ENCODE measurements at places on chromosomes 2 and 18.
A peak's percentile ranks its signal among the peaks of the same experiment; 100 is the strongest.

DNA sequence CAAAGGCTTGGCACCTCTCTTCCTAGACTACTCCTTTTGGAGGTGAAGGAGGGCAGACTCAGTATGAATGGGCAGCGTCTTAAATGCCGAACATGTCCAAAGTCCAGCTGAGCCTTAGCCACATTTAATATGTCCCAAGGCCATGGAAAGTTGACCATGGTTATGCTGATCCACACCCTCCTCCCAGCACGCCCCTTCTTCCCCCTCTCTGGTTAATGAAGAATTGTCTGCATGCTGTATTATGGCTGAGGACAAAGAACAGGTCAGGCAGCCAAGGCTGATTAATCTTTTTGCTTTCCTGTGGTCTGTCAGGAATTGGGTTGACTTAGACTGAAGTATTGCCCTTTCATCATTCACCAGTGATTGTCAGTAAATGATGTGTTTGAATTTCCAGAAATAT, 5.8 kb upstream of the MYOM1 start:
- DNase-seq: no peak

DNA sequence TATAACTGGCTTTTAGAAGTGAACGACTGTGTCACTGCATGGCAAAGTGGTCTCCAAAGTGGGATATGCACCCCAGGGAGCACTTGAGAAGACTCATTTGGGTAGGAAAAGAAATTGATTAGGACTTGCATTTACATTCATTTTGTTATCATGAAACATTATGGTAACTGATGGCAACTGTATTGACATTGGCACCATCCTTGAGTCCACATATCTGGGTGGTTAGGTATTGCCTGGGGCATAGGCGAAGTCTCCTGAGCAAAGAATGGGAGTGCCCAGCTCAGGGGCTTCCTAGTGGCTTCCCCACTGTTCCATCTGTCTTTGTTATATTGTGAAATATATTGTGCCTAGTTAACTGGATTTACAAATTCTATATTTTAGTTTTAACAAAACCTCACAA, 29.2 kb downstream of the SPATS2L start:
- no peak for DNase-seq

DNA sequence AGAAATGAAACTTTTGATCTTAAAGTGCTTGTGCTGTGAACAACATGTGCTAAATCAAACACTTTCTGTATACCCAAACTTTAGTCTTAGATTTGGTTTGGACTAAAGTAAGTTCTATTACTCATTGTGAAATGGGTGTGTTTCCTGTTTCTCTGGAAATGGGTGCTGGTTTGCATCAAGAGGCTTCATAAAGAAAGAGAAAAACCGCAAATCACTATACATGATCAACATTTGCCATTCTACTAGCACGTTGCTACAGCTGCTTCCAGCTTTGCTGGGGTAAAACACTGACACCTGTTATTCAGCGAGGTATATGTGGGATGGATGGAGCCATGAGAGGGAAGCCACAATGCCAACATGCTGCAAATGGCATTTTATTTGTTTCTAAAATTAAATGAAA, 547.0 kb upstream of the ACVR2A start:
- DNase-seq: peak; percentile 92

GRCh38 chr2:195937176-195937575, 131.5 kb downstream of the DNAH7 start:
- no peak for DNase-seq

- peak; percentile 70 for DNase-seq
Observed at GRCh38 chr18:74597034-74597661, 522 bp upstream of the ZNF407 start.

GRCh38 chr18:62716619-62717168, 1.4 kb downstream of the PHLPP1 start:
- peak; percentile 42 for DNase-seq

DNA sequence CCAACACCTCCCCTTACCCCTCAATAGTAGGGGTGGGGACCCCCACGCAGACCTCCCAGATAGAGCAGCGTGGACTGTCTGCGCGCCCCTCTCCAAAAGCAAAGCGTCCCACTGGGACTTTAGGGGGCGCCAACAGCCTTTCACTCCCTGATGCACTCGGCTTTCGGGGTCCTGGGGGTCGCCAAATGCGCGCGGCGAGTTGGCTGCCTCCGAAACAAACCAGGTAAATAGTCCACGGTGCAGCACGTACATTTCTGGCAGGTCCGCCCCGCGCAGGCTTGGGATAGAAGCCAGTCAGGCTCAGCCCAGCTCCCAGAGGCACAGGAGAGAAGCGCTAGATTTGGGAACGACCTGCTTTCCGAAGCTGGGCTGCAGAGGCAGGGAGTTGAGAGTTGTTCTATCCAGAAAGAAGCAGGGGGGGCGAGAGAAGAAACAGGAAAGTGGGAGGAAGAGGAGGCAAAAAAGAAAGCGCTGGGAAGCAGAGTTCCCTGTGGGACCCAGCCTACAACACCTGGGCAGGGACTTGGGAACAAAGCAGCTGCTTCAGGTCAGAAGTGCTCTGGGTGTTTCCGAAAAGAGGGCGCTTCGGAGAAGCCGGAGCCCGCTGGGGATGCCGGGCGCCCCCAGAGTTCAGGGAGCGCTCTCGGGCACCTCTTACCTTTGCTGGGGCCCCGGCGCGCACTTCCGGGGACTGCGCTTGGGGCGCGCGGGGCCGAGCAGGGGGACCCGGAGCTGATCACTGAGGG, 544 bp downstream of the EVA1A start:
- DNase-seq: no peak

GRCh38 chr2:197024206-197024605, 97.7 kb upstream of the PGAP1 start:
- no peak for DNase-seq

DNA sequence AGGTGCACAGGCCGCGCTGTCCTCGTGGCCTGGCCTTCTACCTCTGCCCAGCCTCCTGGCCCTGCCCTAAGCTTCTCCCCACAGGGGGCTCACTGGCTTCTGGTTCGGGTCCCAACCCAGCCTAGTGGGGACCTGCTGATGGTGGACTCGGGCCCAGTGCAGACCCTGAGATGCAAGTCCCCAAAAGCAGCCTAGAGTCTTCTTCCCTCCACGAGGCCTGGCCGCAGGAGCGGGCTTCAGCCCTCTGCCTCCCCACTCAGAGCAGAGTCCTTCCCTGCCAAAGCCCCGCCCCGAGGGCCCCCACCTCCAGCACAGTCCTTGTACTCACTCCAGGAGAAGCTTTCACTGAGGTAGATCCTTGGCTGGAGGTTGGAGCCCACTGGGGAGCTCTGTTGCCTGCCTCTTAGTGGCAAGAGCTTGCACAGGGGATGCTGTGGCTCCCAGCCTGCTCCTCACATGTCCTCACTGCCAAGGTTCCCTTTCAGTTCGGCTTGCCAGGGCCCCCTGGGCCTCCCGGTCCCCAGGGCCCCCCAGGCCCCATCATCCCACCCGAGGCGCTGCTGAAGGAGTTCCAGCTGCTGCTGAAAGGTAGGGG, 3.6 kb downstream of the ERFE start:
- no peak for DNase-seq

GRCh38 chr2:143434445-143434844, 305.2 kb downstream of the ARHGAP15 start:
- DNase-seq: no peak

DNA sequence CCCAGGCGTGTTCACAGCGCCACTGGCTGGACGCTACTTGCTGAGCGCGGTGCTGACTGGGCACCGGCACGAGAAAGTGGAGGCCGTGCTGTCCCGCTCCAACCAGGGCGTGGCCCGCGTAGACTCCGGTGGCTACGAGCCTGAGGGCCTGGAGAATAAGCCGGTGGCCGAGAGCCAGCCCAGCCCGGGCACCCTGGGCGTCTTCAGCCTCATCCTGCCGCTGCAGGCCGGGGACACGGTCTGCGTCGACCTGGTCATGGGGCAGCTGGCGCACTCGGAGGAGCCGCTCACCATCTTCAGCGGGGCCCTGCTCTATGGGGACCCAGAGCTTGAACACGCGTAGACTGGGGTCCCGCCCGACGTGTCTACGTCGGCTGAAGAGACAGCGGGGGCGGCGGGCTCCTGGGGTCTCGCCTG, 891 bp upstream of the KHK start:
- peak; percentile 62 for DNase-seq

- no peak for DNase-seq
Observed at GRCh38 chr2:26359886-26360473, 13.4 kb upstream of the ADGRF3 start.

DNA sequence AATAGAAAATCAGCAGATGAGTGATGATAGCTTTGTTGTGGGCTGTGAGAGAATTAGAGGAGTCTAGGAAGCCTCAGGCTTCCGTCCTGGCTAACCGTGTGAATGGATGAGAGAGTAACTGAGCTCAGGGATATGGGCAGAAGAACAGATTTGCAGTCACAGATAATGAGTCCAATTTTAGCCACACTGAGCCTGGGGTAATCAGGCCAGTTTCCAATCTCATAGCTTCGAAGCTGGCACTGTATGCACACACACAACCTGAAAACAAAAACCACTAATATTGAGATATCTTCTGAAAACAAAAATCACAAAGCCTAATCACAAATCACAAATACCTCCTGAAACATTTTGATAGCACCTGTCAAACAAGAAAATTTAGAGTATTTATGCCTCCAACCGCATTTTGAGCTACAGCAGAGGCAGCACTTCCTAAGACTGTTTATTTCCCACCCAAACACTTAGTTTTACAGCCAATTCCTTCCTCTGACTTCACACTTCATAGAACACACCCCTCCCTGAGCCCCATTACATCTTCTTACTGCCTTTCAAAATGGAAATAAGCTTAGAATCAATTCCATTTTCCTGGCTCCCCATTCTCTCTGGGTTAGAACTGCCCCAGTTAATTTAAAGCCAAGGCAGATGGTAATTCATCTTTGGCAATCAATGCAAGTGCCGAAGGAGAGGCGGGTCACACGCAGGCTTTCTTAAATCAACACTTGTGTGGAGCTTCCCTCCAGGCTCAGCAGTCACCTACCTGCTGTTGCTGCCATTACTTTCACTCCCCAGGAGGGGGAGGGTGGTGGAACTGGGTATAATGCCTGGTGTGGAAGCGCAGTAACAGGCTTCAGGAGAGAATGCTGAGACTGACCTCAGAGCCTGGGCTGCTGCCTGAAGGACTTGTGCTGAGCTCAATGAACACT, 18.9 kb downstream of the TTR start:
- DNase-seq: no peak

DNA sequence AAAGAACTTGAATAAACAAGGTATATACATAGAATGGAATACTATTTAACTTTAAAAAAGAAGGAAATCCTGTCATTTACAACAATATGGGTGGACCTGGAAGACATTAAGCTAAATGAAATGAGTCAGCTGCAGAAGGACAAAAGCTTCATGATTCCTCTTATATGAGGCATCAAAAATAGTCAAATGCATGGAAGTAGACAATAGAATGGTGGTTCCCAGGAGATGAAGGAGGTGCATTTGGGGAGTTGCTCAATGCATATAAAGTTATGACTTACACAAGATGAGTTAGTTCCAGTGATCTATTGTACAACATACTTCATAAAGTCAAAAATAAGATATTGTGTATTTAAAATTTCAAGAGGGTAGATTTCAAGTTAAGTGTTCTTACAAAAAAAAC, 426.1 kb upstream of the UBE2E3 start:
- DNase-seq: no peak

DNA sequence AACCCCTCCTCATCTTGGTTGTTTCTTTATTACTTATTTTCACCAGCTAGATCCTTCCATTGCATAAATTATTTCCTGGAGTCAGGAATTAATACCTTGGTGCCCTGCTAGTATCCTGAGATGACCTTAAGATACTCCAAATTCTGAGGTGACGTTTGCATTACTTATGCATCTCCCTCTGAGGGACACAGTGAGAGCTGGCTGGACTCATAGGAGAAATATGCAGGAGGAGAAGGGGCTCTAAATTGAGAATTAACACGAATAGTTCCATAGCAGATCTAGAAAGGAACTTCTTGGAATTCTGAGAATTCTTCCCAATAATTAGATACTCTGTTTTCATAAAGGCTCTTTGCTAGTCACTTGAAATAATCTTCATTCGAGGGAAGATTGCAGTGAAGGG, 310.6 kb upstream of the ZEB2 start:
- no peak for DNase-seq

- no peak for DNase-seq
Observed at GRCh38 chr2:69637923-69638322, 5.6 kb downstream of the AAK1 start.

DNA sequence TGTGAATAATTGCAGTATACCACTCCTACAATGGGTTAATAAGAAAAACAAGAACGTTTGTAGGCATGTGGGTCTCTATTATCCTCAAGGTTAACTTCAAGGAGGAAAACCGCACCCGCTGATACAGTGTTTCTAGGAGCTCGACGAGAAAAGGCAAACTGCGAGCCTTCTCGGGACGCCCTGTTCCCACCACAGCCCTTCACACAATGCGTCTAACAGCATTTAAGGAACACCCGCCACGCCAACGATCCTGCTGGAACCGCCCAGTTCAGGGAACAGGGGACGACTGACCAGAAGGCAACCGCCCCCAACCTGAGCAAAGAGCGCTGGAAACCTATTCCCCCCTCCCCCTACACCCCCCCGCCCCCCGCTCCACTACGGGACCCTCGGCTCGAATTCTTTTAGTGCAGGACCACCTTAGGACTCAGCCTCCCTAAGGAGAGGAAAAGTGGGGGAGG, 710 bp upstream of the TMSB10 start:
- peak; percentile 56 for DNase-seq

DNA sequence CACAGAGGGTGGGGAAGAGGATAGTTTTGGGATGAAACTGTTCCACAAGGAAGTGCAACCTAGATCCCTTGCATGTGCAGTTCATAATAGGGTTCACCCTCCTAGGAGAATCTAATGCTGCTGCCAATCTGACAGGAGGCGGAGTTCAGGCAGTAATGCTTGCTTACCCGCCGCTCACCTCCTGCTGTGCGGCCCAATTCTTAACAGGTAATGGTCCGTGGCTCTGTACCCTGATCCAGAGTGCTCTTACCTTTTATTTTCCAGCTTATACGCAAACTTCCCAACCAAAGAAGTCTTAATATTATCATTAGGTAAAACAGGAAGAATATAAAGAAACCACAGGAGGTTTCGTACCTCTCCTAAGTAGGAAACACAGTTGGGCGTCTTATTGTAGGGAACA, 82.7 kb upstream of the CD302 start:
- no peak for DNase-seq

- DNase-seq: no peak
Observed at GRCh38 chr18:43141208-43141607, 25.7 kb upstream of the RIT2 start.

DNA sequence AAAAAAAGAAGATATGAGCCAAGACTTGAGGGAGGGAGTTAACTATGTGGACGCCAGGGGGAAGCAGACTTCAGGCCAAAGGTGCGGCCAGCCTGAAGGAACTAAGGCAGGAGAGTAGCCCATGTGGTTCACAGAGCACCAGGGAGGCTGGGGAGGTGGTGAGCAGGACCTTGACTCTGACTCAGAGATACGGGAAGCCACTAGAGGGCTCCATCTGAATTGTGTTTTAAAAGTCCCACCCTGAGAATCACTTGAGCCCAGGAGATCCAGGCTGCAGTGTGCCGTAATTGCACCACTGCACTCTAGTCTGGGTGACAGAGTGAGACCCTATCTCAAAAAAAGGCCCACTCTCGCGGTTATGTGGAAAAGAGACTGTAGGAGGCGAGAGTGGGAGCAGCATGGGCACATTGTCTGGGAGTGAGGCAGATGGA, 12.3 kb downstream of the CEP192 start:
- peak; percentile 54 for DNase-seq

GRCh38 chr2:126154256-126154785, 501.6 kb upstream of the GYPC start:
- DNase-seq: no peak

GRCh38 chr2:95004287-95004686, 21.2 kb upstream of the MAL start:
- no peak for DNase-seq

All from activated CD4-positive, alpha-beta T cell treated with anti-CD3 and anti-CD28 coated beads, Interleukin-10, Interleukin-2, amounts not matched to agents 100 ng/mL and 50 ng/mL, durations not matched to agents 16 hours and 8 hours (primary cell).